Activated CD8-positive, alpha-beta memory T cell treated with anti-CD3 and anti-CD28 coated beads for 4 hours (primary cell): ENCODE measurements at places on chromosomes 6 and 20.

GRCh38 chr6:90202156-90202555 lies 94.5 kb downstream of the BACH2 start:
- DNase-seq = no peak

DNA sequence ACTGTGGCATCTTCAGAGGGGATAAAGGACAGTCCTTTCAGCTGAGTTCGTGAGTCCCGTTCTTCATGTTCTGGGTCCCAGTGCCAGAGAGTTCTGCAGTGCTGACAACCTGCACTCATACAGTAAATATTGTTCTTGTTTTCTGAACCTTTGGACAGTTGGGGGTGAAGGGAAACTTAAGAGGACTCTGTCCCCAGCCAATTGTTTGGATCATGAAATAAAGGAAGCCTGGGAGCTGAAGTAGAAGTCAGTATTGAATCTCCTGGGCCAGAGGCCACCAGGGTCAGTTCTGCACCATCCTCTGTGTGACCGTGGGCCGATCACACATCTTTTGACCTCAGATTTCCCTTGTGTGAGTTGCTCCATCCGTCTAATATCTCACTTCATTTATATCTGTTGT lies 3.2 kb downstream of the SLC2A12 start:
- DNase-seq = no peak

GRCh38 chr6:80376411-80376810 lies 269.9 kb downstream of the BCKDHB start:
- no peak for DNase-seq

DNA sequence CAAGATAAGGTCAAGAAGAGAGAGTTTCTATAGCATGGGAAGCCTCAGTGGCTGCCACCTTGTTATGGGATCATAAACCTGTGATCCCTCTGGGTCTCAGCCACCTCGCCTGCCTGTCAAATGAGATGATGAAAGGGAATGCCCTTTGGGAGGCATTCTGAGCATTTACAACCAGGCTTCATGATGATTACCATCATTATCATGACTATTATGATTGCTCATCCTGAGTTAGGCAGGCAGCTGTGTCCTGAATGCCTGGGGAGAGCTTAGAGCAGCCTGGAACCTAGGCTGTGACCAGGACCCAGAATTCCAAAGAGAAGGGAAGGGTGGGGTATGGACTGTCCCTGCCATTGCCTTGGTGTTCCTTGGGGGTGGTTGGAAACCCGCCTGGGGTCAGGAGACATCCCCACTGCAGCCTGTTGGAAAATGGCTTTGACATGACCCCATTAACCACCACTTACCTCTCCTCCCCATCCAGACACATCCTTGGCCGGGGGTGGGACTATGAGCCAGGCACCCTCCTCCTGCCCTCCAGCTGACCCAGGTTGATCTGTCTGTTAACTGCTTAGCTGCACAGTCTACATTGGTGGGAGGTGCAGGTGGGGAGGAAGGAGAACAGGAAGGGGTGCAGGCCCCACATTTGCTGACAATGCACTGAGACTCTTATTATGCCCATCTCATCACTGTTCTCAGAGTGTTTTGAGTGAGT lies 51.9 kb downstream of the LRFN2 start:
- DNase-seq = no peak

DNA sequence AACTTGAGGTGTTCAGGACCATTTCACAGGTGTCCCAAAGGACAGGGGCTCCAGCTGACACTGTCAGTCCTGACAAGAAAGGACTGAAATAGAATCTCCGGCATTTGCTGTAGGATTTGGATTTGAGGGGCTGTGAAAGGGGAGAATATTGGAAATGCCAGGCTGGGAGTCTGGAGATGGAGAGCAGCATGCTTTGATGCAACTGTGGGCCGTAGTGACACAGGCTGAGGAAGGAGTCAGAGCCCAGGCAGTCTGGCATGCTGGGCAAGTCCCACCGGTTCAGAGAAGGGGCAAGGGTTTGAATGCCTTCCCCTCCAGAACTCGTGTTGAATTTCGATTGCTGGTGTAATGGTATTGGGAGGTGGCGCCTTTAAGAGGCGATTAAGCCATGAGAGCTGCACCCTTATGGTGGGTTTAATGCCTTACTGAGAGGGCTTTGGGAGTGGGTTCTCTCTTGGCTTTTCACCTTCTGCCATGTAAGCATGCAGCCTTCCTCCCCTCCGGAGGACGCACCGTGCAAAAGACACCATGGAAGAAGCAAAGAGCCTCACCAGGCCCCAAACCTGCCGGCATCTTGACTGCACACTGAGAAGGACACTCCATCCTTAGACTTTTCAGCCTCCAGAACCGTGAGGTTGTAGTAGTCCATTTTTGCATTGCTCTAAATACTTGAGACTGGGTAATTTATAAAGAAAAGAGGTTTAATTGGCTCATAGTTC lies 9.4 kb upstream of the PYGB start:
- no peak for DNase-seq

DNA sequence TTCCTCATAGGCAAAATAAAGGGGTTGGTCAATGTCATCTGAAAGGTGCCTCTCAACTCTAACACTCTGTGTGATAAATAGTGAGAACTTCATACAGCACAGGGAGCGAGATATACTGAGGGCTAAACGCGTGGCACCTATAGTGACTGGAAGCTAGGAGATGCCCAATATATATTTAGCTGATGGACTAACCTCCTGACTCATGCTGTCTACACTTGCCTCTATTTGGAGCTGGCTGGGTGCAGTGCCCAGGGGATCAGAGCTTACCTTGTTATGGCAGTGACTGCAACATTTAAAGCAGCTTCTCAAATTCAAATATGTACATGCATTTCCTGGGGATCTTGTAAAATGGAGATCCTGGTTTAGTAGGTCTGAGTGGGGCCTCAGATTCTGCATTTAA lies 111.6 kb upstream of the PLN start:
- DNase-seq = no peak

DNA sequence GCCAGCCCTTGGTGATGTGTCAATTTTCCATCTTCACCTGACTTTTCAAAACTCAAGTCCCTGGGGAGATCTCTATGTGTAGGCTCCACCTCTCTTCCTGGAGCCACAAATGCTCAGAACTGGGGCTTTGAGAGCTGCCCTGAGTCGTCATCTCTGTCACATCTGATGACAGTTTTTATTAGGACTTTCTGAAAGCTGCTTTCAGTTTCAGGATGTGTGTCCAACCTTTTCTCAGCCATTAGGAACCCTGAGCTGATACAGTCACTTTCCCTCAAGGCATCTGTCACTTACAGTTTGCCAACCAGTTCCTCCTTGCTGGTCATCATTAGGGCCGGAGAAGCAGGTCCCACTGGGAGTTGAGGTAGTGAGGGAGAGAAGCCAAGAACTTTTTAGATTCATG lies 365.9 kb upstream of the CHD6 start:
- DNase-seq = no peak

DNA sequence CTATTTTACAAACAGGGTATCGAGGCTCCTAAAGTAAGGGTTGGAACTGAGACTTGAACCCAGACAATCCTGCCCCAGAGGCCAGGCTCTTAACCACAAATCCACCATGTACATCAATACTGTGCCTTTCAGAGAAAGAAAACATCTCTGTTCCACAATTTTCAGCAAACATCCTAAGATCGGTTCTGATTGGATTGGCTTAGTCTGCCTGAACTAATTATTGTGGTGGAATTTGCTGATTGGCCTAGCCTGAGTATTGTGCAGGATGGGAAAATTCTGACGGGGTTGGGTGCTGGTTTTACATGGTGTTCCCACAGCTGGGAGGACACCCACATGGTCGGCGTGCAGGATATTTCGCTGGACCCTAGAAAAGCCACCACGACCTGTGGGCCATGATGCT lies at the start of gene CLPSL1:
Gene CLPSL1, plus strand, starts transcription at position 301 of the 400 bp plus-strand sequence. Its CDS starts 92 bp downstream, at position 393.
- no peak for DNase-seq

- DNase-seq = no peak
Measured at GRCh38 chr6:20978151-20978614, 443.9 kb downstream of the CDKAL1 start.

DNA sequence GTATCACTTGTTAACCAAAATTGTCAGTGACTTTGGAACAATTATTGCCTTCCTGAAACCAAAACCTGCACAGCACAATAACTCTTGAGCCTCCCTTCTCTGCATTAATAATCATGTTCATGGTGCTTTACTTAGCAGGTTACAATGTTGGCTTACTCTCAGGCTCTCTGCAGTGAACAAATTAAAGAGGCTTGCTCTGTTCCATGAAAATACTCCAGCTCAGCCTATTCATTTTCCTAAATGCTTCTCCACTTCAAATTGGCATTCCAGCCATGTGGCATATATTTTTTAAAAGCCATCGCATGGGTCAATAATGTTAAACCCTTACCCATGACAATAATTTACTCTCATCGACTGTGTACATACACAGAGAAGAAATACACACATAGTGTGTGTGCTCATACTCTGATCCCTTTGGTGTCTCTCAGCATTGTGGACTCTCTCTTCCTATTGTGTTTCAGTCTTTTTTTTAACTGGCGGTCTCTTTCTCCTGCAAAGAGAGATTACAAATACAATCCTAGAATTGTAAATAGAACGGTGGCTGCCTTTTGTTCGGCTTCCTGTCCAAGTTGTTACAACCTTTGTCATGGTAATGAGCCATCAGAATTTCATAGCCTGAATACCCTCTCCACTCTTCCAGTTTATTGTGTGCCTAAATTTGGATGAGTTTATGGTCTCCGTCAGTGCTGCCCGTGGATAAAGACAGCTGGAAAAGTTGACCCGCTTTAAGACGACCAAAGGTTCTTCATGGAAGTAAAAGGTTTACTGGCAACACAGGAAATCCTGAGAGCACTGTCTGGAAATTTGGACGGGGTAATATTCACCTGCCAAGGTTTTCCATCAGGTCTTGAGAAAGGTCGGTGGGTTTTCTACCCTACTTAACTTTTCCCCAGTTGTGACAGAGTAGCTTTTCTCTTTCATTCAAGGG lies 263.6 kb downstream of the CD83 start:
- DNase-seq = no peak

GRCh38 chr6:167031082-167031709 lies 32.0 kb downstream of the CEP43 start:
- DNase-seq = no peak

DNA sequence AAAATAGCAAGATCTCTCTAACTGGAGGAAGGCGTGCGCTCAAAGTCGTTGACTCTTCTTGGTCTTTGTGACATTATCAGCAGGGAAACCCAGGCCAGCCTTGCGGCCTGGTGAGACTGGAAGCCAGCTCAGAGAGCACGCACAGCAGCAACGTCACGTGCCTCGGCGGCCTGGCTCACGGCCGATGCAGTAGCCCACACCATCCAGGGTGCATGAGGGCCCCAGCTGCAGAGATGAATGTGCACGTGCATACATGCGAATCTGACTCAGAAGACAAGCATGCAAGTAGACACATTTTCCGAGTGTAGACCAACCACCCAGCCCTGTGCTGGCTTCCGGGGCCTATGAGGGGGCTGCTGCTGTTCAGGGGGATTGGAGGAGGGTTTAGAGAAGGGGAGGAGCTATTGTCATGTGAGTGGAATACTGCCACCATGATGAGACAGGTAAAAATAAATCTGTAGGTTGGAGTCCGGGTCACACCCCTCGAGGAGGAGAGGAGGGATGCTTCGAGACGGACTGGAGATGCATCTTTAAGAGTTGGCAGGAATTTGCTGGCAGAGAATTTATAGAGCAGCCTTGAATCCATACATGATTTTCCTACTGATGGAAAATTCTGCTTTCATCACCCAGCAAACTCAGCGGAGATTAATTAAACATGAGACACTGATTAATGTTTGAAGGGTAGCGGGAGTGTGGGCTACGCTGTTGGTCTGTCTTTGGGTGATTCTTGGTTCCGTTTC lies 388.2 kb downstream of the CDH4 start:
- DNase-seq = no peak

DNA sequence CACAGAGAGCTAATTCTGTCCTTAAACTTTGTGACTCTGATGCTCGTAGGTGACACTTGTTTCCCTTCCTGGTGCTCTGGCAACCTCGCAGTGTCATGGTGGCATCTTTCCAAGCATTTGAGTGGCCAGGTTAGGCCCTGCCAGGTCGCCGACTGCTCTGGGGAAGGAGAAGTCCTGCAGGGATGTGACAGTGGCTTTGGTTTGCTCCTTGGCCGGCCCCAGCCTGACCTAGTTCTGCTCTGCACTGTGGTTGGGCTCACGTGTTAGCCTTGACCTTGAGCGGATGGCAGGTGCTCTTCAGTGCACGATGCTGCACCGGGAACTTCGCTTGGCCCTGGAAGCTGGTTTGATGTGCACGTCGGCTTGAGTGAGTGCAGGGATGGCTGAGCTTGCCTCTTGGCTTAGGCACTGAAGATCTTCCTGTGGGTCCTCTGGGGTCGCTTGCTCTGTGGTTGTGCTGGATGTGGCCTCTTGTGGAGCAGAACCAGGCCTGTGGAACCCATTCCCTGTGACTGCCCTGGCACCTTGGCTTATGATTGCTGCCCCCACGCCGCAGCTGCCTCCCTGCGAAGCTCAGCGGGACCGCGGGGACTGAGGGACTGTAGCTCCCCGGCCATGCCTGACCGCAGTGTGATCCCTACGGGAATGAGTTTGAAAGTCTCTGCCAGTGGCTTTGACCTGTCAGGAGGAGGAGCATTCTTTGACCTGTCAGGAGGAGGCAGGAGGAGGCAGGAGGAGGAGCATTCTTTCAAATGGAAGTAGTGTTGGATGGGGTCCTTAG lies 8.7 kb downstream of the OSBPL2 start:
- no peak for DNase-seq
